Fibroblast of lung (primary cell): ENCODE measurements at places on chromosomes 11 and 22.

DNA sequence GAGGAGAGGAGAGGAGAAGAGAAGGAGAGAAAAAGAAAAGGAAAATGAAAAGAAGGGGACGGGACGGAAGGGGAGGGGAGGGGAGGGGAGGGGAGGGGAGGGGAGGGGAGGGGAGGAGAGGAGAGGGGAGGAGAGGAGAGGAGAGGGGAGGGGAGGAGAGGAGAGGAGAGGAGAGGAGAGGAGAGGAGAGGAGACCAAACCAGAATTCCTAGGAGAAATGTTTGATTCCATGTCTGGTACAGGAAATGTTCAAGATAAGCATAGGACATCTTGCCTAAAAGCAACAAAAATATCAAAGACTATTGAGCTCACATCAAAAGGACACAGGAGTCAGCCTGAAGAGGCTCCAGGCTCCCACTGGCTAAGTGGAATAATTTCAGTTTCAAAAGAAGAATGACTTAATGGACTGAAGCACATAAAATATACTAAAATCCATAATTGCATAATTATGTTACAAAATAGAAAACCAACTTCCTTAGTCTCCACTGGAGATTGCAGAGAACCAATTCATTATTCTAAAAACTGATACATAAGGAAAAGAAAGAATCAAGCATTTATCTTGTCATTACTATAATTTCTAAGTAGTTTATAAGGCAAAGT, 101.1 kb upstream of the APOA1 start:
- DNase-seq, result no peak

DNA sequence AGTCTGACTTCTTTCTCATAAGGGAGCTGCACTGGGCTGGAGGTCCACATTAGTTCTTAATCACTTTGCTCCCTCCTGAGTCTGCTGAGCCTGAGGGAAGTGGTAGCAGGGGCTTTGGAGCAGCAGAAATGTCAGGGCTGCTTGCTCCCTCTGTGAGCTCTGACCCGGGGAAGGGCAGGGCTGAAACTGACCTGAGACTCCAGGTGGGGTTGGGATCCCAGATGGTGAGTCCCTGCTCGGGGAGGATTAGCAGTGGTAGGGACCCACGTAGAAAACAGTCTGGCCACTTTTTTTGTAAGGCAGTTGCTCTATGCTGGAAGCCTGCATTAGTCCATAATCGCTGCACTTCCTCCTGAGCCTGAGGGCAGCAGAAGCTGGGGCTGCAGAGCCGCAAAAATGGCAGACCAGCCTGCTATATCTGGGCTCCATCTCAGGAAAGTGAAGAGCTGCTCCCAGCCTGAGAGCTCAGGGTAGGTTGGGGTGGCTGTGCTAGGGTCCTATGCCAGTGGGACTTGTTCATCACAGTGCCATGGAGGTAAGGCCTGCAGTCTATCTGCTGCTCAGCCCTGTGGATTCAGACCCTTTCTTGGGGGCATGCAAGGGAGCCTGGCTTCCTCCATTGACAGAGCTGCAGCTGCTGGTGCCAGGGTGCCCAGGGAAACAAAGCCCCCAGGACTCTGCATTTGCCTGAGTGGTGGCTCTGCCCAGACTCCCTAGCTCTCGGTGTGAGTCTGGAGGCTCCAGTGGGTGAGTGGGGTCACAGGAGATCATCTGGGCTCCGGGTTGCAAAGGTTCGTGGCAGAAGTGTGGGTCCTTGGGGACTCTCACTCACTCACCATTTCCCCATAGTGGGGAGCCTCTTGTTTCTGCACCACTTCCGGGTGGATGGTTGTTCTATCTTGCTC, 854.3 kb downstream of the LUZP2 start:
- DNase-seq, result no peak

DNA sequence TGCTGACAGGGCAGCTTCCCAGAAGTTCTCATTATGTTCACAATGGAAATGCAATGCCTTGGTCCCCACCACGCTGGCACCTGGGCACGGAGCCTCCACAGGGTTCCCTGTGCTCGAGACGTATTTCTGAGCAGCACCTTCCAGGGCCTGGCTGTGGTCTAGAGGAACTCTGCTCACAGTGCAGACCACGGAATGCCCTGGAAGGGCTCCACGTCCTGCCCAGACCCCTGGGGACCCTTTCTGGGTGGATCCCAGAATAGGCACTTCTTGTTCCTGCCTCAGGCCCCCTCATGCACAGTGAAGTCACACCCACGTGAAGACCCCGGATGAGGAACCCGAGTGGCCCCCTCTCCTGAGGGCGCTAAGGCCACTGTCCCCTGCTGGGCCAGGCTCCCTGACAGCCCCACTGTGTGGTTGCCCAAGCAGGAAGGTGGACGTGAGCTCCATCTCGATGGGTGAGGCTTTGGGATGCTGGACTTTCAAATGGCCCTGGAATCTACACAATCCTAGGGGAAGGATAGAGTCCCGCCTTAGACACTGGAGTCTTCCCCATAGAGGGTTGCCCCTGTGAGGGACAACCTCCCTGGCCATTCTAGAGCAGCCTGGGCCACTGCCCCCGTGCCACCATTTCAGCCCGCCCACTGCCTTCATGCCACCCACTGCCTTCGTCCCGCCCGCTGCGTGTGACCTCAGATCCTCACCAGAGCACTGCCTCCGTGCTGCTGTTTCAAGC, 1106.8 kb downstream of the BRD1 start:
- no peak for DNase-seq

DNA sequence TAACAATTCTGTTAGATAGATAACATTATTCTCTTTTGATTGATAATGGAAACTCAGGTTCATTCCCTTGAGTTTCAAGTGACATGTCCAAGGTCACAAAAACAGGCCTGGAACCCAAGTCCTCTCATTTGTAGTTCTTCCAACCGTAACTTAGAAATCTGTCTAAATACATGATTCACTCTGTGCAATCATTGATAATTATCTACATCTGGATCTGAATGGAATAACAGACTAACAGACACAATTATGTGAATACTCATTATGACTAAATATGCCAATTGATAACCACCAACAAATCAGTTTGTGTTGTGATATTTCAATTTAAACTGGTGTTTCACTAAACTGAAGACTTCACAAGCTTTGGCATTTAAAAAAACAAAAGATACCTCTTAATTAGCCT, 71.0 kb downstream of the RBFOX2 start:
- DNase-seq, result no peak

DNA sequence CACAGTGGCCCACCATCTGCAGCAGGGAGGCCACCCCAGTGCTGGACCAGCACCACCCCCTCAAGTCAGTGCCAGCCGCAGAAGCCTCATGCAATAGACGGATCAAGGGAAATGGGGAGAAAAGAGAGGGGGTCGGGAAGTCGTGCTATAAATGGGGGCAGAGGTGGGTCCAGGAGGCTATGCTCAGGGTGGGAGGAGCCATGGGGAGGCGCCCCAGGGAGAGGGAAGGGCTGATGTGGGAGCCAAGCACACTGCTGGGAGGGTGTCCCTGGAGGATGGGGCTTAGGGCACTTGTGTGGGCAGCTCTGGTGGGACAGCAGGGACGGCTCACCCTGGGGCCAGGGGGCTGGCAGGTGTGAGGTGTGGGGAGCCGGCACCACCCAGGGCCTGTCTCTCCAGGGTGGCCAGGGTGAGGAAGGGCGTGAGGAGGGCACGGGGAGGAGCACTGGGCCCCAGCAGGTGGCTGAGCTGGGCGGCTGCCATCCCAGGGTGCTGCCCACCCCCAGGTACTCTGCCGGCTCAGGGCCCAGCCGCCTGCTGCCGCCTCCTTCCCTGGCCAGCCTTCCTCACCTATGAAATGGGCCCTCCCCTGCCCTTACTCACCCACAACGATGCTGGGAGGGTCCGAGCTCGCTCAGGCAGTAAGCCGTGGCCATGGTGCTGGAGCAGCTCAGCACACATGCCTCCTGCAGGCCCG, 18.0 kb downstream of the PHLDA2 start:
- no peak for DNase-seq

DNA sequence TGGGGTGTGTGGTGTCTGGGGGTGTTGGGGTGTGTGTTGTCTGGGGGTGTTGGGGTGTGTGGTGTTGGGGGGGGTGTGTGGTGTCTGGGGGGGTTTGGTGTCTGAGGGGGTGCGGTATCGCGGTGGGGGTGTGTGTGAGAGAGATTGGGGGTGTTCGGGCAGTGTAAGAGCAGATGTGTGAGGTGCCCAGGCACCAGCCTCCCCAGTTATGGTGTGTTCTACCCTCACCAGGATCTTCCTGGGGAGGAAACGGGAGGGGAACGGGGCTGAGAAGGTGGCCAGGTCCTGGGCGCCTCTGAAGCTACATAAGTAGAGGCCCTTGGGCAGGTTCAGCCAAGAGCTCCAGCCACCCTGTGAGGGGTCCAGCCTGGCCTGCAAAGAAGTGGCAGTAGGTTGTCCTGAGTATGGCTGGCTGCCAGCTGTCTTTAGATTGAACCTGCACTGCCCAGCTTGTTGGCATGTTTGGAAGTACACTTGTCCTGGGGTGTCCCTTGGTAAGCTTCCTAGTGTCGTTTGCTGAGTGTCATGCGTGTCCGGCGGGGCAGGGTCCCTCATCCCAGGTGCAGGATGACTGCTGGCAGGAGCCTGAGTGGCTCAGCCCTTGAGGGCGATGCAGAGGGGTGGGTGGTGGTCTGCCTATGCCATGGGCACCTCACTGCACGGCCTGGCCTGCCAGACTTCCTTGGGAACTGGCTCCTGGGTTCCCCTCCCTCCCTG, 6.5 kb upstream of the TRMT2A start:
- DNase-seq, result no peak

DNA sequence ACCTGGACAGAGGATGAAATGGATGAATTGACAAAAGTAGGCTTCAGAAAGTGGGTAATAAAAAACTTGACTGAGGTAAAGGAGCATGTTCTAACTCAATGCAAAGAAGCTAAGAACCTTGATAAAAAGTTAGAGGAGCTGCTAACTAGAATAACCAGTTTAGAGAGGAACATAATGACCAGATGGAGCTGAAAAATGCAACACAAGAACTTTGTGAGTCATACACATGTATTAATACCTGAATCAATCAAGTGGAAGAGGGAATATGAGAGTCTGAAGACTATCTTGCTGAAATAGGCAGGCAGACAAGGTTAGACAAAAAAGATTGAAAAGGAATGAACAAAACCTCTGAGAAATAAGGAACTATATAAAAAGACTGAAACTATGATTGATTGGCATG, 47.9 kb upstream of the SLC22A9 start:
- DNase-seq, result no peak

GRCh38 chr11:130418210-130418609, 10.2 kb downstream of the ADAMTS8 start:
- DNase-seq, result no peak

DNA sequence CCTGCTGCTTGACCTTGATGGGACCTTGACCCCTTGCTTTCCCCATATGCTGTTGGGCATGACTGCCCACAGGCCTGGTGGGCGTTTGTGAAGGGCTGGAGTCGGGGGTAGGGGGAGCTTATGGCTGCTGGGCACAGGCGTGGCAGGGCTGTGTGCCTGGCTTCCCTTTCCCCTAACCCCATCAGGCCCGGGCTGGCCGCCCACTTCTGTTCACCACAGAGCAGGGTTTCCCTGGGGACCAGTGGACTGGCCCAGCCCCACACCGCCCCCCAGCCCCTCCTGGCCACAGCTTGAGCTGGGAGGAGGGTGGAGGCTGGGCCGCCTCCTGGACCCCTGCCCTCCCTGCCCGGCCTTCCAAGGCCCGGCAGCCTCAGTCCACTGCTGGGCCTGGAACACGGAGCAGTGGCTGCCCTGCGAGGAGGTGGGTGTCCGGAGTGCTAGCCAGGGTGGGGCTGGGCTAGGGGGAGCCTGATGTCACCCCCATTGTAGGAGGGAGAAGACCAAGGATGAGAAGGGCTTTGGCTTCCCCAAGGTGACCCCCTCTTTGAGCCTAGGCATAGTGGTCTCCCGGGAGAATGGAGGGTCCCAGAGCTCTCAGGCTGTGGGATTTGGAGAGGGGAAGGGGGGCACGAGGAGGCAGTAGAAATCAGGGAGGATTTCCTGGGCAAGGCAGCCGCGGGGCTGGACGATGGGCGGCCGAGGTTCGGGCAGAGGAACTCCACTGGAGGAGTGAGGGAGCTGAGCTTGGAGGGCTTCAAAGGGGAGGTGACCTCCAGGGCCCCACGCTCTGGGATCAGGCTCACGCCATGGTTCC, at the start of gene AIFM3:
TSS of gene AIFM3 (plus strand) at position 373 of the 814 bp plus-strand sequence. CDS start 690 bp downstream, outside the sequence.
- DNase-seq, result no peak

DNA sequence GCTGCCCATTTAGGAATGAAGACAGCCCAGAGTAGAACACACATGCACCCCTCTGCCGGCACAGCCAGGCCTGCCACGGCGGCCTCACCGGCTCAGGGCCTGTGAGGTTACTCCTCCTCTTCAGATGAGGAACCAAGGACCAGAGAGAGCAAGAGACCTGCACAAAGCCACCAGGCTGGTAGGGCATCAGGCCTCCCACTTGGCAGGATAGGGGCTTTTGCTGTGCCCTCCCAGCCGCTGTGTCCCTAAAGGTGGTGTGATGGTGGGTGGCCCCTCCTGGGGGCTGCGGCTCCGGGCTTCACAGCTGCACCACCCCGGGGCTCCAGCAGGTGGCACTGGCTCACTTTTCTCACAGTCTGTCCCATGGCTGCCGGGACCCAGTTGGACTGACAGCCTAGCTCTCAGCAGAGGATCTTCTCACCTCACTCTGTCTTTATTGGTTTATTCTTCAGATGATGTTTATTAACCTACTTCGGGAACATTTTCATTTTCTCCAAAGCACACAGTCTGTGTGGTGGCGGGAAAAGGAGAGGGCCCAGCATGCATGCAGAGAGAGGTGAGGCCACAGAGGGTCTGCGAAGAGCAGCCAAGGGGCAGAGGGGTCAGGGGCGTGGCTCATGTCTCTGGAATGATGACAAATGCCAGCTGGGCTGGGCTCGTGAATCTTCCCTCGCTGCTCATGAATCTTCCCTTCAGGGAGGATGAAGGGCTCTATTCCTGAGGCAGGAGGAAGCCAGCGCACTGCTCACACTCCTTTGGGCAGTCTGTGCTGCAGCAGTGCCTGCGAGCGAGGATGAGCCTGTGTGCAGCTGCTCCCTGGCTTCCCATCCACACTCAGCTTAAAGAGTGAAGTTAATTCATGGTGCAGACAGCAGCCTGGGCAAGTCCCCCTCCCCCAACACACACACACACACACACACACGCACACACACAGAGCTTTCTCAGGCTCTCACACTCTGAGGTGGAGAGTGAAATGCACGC, 101.1 kb upstream of the PITPNB start:
- DNase-seq, result peak; percentile 35

DNA sequence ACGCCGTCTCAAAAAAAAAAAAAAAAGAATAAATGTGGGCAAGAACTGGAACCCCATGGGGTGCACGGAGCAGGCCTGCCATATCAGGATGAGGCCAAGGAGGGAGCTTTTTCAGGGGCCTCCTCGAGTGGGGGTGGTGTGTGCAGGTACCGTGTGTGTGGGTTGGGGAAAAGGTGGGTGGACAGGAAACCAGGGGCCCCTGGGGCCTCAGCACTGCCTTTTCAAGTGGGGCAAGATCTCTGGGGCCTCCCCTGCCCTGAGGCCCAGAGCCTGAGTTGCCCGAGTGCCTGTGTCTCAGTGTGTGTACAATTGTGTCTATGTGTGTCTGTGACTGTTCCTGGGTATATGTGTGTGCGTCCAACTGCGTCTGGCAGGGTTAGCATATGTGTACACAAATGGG, 23.8 kb downstream of the TEF start:
- no peak for DNase-seq
